ENCODE measurements at places on chromosomes 7 and 10. TPM values are rescaled to one million over a fixed set of nuclear protein-coding genes. Genes with fewer than 3 reads are reported as not detected.

DNA sequence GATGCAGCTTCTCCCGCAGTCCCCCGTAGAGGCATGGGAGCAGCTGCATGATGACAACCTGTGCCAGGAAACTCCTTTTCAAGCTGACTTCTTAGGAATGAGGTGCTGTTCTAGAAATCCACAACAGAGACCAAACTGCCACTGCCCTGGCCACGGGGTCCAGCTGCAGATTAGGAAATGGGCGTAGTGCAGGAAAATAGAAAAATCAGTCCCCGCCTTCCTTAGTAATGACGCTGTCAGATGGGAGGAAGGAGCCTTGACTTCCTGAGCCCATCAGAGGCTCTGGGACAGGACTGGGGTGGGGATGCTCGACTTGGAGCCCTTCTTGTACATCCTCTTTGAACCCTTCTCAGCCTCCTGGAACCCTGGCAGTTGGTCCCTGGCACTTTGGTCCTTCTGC, 227.8 kb upstream of the GRB10 start:
- DNase-seq: no peak

DNA sequence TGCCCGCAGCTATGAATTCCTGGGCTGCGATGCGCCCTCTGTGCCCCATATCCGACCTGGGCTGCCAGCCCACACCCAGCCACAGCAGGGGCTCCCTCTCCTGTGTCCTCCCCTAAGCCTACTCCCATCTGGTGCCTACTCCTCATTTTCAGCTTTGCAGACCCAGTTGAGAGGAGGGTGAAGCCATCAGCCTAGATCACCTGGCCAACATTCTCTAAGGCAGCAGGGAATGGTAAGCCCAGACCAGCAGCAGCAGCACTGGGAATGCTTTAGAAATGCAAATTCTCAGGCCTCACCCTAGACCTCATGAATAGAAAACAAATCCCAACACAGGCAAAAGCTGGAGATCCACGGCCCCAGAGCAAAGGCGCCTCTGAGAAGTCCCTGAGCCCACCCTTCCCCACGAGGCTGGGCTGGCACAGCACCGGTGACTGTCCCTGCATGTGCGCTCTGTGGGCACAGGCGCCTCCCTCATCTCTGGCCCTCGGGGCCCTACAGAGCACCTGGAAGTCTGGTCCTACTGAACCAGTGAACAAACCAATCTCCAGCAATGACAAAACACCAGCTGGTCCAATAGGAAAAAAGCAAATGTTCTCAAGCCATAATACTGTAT, 161.4 kb downstream of the GFRA1 start:
- no peak for DNase-seq

GIMAP4 gene
- total RNA-seq: 105 TPM

DNA sequence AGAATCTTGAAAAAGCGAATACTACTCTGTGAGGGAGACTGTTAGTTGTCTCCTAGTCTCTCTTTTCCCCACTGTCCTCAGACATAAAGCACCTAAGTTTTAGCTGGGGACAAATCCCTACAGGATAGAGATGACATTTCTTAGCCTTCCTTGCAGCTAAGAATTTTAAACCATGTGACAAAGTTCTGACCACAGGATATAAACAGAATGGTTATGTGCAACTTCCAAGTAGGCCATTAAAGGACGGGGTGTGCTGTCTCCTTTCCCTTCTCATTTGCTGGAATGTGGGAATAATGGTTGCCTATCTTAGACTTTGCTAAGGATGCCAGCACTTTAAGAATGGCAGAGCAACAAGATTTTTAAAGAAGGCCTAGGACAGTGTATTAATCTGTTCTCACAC, 74.9 kb upstream of the PRPS1L1 start:
- no peak for DNase-seq

GNG11 gene
- 1.5 TPM for total RNA-seq

SEMA3D gene
- not detected for total RNA-seq

GRCh38 chr7:27462575-27463270, 200.0 kb downstream of the HIBADH start:
- DNase-seq: no peak

DNA sequence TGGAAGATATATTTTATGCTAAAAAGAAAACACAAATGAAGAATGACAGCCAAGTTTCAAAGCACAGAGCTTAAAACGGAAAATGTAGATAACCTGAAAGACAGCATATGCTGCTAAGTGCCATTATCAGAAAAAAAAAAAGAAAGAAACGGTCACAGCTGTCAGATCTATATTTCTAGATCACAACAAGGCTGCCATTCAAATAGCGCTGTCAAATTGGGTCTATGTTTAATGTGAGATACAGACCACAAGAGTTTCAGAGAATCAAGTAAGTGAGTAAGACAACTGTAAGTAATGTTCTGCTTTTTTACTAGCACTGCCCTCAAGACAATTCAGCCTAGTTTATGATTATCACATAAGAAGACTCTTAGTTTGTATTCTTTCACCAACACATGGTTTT, 66.1 kb upstream of the RNF148 start:
- DNase-seq: no peak

Measured in natural killer cell (primary cell).